Activated naive CD8-positive, alpha-beta T cell treated with anti-CD3 and anti-CD28 coated beads for 36 hours (primary cell): ENCODE measurements at places on chromosomes 3 and 15. TPM values are rescaled to one million over a fixed set of nuclear protein-coding genes. Genes with fewer than 3 reads are reported as not detected.

- DNase-seq: no peak
These were observed 45.1 kb downstream of the EDEM1 start for GRCh38 chr3:5232570-5232969.

GRCh38 chr15:65026756-65027155 is 2.7 kb downstream of the MTFMT start:
- no peak for DNase-seq

DNA sequence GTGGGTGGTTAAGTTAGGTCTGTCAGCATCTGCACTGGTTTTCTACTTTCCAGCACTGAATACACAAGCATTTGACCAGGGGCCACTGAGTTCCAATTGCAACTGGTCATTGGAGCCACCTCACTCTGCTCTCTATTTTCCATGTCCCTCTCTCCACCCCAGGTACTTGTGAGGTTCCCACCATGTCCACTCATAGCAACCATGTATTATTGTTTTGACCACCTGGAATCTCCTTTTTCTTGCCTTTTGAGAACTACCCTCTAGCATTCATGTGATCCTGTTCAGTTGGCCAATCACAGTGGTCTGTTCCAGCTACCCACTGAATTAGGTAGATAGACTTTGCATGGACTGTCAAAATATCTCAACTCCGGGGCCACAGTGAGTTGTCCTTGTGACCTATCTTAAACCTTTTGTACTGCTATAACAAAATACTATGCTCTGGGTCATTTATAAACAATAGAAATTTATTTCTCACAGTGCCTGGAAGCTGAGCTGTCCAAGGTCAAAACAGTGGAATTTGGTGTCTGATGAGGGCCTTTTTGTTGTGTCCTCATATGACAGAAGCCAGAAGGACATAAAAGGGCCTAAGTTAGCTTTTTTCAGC is 20.2 kb upstream of the TM4SF18 start:
- DNase-seq: no peak

Gene FRMD5
- 0.42 TPM for total RNA-seq

Gene GOLGA6D
- total RNA-seq: not detected

Gene BSN
- 0.35 TPM for total RNA-seq
